CD4-positive, alpha-beta T cell treated with Interleukin-6 at 100 ng/mL for 8 hours (primary cell): ENCODE measurements at places on chromosomes 13 and 19.

DNA sequence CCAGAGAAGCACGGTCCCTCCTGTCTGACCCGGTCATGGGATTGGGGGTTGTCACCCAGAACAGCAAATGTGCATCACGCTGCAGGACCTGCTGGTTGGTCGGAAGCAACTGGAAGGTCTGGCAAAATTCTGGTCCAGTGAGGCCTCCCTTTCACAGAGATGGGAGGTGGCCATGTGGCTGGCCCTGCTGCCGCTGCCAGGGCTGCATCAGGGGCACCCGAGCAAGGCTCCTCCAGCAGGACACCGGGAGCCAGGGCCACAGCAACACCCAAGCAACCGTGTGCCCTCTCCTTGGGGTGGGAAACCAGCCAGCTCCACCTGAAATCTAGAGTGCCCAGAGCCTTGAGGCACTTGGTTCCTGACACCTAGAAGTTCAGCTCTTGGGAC is 11.5 kb upstream of the GAS6 start:
- no peak for DNase-seq

DNA sequence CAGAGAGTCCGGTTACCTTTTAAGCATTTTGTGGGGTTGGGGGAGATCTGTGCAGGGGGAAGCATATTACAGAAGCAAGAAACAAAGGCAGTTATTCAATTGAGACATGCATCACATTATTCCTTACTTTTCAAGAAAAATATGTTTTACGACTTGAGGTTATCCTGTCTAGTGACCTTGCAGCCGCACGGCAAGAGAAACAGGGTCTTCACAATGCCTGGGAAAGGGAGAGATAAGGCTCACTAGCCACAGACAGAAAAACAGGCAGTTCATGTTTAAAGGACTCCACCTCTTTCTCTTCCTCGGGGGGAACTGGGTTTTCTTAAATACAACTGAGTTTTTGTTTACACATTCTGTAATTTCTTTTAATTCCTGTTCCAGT is 536 bp upstream of the NCR1 start:
- DNase-seq, result no peak

DNA sequence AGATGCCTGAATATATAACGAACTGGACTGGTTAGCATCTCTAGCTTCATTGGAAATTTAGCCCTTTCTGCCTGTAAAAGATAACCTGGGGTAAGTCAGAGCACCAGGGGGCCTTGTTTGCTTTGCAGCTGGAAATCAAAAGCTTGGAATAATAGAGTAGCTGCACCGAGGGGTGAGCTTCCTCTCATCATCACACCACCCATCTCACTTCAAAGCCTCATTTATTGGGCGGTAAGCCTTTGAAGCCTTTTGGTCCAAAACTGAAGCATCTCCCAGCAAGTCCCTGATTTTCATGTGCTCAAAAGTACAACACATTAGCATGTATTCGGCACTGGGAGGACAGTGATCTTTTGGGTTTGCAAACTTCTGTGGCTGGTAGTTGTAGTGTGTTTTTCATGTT is 405.1 kb downstream of the FOXO1 start:
- no peak for DNase-seq

GRCh38 chr13:53336441-53337160 is 308.0 kb downstream of the OLFM4 start:
- DNase-seq, result no peak

DNA sequence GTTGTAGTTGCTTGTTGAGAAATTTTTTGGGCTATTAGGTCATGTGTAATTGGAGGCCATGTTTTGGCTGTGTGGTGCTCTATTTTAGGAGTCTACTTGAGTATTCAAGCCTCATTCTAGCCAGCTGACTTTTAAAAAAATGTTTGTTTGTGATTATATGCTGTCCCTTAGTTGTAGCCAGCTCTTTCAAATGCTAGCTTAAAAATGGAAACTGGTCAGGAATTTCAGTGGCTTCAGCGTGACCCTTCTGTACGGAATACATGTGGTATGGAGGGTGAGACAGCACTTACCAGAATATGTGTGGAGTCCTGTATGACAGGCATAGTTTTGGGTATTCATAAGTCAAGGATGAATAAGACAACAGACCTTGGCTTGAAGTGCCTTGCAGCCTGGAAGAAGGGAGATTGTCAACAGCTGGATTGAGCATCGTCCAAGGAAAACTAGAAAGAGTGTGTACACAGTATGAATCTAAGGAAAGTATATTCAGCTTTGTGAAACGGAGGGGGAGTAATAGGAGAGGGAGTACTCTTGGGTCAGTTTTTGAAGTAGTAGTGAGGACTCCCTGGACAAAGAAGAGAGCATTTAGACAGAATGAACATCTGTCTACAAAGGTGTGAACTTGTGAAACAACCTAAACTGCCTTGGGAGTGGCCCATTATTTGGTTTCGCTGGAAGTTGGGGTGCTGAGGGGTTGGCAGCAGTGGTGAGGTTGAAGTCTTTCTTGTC is 20.0 kb upstream of the WTIP start:
- DNase-seq, result no peak

GRCh38 chr13:76663592-76664335 is 222.4 kb downstream of the KCTD12 start:
- DNase-seq, result no peak

GRCh38 chr13:50810998-50811397 is 32.5 kb downstream of the DLEU7 start:
- DNase-seq, result no peak

DNA sequence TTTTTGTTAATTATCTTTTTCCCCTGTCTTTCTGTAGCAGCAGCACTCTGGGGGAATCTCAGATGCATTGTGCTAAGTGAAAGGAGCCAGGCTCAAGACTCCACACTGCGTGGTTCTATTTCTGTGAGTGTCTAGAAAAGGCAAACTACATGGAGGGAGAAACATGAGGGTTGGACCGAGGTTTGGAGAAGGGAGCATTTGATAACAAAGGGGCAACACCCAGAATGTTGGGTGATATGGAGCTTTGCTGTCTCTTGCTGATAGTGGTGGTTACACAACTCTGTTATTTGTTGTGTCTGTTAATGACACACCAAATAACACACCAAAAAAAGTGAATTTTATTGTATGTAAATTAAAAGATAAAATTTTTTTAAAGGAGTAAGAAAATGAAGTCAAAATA is 107.8 kb downstream of the COL4A2 start:
- DNase-seq, result no peak

- peak; percentile 44 for DNase-seq
Observed at GRCh38 chr19:4089400-4089908, 22.8 kb upstream of the ZBTB7A start.

DNA sequence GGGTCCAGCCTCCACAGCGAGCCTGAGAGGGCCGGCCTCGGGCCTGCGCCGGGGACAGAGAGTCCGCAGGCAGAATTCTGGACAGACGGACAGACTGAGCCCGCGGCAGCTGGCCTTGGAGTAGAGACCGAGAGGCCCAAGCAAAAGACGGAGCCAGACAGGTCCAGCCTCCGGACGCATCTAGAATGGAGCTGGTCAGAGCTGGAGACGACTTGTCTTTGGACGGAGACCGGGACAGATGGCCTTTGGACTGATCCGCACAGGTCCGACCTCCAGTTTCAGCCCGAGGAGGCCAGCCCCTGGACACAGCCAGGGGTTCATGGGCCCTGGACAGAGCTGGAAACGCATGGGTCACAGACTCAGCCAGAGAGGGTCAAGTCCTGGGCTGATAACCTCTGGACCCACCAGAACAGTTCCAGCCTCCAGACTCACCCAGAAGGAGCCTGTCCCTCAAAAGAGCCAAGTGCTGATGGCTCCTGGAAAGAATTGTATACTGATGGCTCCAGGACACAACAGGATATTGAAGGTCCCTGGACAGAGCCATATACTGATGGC is 490 bp downstream of the ITPKC start:
- DNase-seq, result no peak

- no peak for DNase-seq
Observed at GRCh38 chr19:7994114-7994513, 11.3 kb downstream of the ELAVL1 start.

DNA sequence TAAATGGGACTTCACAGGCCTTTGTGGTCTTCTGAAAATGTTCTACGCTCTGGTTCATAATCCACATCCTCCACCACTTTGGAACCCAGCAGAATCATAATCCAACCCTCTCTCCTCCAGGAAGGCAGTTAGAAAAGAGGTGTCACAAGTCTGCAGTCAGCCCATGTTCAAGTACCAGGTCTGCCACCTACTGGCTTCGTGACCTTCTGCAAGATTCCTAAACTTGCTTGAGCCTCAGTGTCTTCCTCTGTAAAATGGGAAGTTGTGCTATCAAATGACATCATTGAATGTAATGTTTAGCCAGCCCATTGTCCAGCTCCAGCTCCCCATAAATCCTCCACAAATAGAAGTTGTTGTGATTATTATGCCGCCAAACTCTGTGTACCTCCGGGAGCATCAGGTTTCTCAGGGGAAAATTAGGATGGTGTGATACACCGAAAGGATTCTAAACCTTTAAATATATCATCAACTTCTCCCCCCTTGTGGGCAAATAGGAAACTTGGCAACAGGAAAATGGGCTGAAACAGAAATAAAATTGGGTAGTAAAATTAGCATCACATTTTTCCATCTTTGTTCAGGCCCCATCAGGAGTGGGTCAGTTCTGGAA is 109.7 kb downstream of the NUFIP1 start:
- DNase-seq, result peak; percentile 9

- no peak for DNase-seq
Observed at GRCh38 chr19:49793561-49793840, 19.6 kb downstream of the FUZ start.

DNA sequence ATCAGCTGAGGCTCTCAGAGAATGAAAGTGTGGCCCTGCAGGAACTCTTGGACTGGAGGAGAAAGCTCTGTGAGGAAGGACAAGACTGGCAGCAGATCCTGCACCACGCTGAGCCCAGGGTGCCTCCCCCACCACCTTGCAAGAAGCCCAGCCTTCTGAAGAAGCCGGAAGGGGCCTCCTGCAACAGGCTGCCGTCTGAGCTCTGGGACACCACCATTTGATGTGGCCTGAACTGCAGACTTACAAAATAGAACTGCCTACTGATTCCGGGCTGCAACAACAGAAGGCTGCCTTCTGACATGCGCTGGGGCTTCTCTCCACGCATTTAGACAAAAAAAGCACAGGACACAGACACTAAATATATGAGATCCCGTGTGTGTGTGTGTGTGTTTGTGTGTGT is 577.2 kb downstream of the MYO16 start:
- DNase-seq, result no peak

DNA sequence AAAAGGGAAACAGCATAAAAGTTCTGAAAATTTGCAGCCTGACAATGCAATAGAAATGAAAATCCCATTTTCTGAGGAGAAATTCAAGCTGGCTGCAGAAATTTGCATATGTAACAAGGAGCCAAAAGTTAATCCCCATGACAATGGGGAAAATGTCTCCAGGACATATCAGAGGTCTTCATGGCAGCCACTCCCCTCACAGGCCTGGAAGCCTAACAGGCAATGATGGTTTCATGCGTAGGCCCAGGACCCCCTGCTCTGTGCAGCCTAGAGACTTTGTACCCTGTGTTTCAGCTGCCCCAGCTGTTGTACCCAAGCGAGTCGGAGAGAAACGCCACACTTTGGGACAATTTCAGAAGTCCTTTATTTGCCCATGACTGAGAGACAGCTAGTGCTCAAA is 701.3 kb upstream of the KLHL1 start:
- DNase-seq, result no peak

GRCh38 chr19:46678110-46678732 is 17.2 kb upstream of the DACT3 start:
- DNase-seq, result peak; percentile 20

GRCh38 chr19:9721861-9722260 is 46.7 kb downstream of the ZNF846 start:
- DNase-seq, result no peak

DNA sequence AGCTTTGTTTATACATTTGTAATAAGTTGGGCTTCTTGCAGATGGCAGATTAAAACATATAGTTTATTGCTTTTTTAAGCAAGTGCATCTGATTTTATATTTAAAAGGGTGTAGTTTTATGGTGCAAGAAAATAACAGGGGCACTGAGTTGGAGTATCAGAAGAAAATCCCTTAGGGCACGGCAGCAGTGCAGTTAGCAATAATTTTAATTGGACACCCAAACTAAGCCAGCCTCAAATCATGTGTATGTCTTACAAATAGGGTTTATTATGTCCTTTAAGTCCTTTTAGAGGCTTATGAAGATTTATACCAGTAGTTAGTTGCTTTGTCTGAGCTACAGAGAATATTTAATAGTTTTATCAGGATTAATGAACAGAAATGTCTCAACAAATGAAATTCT is 57.5 kb downstream of the GPC6 start:
- no peak for DNase-seq

GRCh38 chr19:18496167-18496979 is 25.5 kb downstream of the ELL start:
- DNase-seq, result peak; percentile 81

GRCh38 chr13:44969551-44970484 is 19.5 kb downstream of the NUFIP1 start:
- DNase-seq, result peak; percentile 5
